ENCODE measurements at places on chromosomes 3 and 15.

- no peak for DNase-seq
Observed at GRCh38 chr15:80444680-80445251, 40.6 kb downstream of the ARNT2 start.

GRCh38 chr3:55541016-55541415 is 53.9 kb upstream of the WNT5A start:
- no peak for DNase-seq

GRCh38 chr3:130851277-130851676 is 42.6 kb upstream of the ATP2C1 start:
- DNase-seq, result no peak

DNA sequence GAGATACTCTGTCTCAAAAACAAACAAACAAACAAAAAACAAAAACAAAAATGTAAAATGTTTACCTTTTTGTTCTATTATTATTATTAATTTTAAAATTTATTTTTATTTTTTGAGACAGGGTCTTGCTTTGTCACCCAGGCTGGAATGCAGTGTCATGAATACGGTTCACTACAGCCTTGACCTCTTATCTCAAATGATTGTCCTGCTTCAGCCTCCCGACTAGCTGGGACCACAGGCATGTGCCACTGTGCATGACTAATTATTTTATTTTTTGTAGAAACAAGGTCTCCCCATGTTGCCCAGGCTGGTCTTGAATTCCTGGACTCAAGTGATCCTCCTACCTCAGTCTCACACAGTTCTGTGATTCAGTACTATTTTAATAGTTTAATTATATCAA is 5.7 kb upstream of the SLC25A26 start:
- no peak for DNase-seq

DNA sequence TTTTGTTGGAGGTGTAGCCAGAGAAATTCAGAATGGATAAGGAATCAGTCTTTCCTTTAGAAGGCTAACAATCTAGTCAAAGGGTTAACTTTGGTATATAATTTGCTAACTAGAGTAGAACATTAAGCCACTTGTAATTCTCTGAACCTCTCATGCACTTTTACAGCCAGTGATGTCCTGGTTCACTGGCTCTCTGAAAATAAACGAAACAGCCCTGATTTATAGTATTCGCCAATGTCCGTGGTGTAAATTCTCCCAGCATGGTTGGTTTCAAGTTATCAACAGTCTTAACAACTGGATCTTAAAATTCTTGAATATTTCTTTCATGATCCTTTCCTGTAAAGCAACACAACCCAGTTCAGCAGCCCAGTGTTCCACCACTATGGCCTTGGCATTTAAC is 500.4 kb upstream of the CDIN1 start:
- no peak for DNase-seq

GRCh38 chr15:34620814-34621213 is 37.4 kb upstream of the GOLGA8B start:
- DNase-seq, result no peak

DNA sequence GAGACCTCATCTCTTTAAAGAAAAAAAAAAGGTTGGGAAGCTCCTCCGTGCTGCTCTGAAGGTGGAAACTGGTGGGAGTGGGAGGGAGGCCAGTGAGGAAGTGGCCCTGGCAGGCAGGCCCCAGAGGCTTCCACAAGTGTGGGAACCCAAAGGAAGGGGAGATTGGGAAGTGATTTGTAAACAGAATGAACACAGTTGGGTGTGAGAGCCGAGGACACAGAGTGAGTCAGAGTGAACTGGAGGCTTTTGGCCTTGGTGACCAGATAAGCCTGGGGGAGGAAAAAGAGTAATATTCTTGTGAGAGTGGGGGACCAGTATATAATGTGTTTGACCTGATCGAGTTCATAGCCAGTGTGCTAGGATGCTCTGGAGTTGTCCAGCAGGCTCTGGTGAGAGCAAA is 23.0 kb downstream of the MKRN2 start:
- no peak for DNase-seq

- no peak for DNase-seq
Observed at GRCh38 chr15:80183306-80183705, 30.5 kb downstream of the FAH start.

GRCh38 chr3:56055546-56055945 is 412.7 kb downstream of the ERC2 start:
- no peak for DNase-seq

GRCh38 chr3:190767851-190768250 is 94.6 kb downstream of the GMNC start:
- DNase-seq, result no peak

- DNase-seq, result peak; percentile 27
Observed at GRCh38 chr15:40065166-40065565, 26.2 kb upstream of the SRP14 start.

DNA sequence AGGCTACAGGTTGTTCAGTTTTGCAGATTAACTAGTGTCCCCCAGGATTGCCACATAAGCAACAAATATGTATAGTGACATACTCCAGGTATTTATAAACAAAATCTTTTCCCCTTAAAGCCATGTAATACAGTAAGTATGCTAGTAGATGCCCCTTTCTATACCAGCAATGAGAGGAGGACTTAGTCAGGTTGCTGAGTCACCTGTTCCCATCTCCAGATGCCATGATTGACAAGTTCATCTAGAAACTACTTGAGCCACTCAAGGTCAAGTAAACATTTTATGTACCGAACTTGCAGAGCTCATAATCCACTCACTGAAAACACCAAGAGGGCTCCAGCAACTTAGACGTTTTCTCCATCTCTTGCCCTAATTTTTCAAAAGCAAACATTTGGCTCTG is 18.2 kb downstream of the SLC9A9 start:
- DNase-seq, result no peak

GRCh38 chr3:49279376-49279775 is 2.3 kb upstream of the C3orf62 start:
- no peak for DNase-seq

GRCh38 chr15:64493641-64494040 is 33.3 kb downstream of the ZNF609 start:
- no peak for DNase-seq

DNA sequence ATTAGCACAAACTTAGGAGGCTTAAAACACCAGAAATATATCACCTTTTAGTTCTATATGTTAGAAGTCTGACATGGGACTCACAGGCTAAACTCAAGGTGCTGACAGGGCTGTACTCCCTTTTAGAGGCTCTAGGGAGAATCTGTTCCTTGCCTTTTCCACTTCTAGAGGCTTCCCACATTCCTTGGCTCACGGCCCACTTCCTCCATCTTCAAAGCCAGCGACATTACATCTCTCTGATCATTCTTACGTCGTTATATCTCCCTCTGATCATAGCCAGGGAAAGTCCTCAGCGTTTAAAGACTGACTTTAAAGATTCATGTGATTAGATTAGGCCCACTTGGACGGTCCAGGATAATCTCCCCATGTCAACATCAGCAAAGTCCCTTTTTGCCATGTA is 166.3 kb downstream of the GREM1 start:
- no peak for DNase-seq

DNA sequence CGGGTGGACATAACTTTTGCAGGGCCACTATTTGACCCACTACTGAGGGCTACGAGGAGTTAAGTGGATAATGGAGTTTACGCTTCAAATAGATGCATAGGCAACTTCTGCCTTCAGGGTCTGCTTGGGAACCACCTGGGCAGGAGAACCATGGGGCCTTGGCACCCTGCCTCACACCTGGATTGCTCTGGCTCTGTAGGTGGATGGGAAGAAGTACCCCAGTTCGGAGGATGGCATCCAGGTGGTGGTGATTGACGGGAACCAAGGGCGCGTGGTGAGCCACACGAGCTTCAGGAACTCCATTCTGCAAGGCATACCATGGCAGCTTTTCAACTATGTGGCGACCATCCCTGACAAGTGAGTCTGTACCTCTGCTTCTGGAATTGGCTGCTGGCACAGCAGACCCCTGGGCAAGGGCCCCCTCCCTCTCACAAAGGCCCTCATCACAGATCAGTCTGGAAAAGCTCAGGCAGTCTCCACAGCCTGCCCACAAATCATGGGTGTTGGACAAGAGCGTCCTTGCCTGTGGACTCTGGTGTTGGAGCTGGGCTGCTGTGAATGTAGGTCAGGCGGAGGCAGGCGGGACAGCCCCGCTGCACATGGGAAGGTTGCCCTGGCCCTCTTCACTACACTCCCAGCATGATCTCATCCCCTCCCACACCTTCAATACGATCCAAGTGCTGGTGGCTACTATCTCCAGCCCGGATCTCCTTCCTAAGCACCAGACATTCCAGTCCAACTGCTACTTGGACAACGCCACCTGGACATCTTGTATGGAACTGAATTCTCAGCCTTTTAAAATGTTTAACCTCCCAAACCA is 46.7 kb downstream of the MESD start:
- DNase-seq, result no peak

DNA sequence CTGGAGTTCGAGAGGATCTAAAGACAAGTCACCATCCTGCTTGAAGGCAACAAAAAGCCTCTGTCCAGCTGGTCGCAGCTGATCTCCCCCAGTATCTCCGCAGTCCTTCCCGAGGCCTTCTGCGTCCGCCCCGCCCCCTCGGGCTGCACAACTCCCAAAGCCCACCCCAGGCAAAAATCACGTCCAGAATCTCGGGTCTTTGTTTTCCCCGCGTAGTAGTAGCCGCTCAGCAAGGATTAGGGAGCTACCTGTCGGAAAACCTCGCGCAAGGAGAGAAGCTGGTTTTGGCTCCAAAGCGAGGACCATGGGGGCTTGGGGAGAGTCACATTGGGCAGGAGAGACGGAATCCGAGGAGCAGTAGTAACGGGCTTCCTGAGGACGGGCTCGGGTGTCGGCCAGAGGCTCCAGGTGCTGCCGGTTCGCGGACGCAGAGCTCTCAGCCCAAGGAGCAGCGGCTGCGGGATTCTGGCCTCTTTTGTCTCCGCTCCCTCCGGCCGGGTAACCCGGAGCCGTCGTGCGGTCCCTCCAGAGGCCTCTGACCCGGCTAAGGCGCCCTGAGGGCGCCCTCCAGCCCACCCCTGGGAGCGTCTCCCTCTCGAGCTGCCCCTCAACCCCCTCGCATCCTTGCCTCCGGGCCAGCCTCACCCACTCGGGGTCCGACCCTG is 401 bp downstream of the ZSCAN29 start:
- DNase-seq, result no peak

DNA sequence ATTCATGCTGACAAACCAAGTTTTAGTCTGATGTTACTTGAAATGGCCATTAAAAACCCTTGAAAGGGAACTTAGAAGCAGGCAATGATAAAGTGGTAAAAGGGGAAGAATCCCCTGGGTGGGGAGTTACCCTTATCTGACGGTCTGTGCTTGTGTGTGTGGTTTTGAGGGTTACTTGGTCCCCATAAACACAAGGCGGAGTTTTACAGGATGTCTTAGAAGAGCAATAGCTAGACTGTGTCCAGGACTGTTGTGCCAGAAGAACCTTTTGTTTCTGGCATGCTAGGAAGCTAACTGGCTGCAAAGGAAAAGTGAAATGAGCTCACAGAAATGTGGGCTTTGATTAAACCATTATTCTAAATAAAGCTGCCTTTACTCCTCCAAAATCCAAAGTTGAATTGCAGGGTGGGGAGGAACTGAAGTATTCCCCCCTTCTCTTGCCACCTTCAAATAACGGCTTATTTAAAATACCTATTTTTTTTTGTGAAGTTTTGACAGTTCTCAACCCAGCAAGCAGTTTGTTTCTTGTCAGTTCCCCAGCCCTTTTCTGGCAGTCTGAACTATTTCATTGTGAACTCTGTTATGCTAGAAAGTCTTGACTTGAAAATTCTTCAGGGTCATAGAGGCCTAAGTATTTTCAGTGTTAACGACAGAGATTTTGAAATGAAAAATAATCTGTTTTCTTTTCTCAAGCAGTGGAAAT is 443.5 kb downstream of the OTOL1 start:
- DNase-seq, result no peak

- no peak for DNase-seq
Observed at GRCh38 chr15:56980473-56980872, 62.0 kb downstream of the TCF12 start.

GRCh38 chr3:12107071-12107713 is 51.5 kb downstream of the TIMP4 start:
- no peak for DNase-seq
